ENCODE measurements at places on chromosomes 7 and 10.

DNA sequence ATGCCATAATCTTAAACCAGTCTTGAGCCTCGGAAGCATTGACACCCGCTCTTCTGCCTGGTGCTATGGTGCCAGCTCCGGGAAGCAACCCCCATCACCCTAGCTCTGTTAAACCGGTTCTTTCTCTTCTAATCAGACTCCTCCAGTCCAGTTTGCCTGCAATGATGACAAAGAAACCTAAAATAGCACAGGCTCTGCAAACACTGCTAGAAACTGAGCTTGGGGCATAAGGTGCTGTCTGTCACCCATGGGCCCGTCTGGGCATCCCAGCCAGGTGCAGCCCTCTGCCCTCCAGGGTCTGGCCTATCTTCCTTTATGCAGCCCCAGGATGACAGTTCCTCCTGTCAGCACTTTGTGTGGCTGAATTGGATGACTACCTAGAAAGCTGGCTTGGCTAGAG is 14.2 kb upstream of the CAMK2G start:
- DNase-seq = no peak

DNA sequence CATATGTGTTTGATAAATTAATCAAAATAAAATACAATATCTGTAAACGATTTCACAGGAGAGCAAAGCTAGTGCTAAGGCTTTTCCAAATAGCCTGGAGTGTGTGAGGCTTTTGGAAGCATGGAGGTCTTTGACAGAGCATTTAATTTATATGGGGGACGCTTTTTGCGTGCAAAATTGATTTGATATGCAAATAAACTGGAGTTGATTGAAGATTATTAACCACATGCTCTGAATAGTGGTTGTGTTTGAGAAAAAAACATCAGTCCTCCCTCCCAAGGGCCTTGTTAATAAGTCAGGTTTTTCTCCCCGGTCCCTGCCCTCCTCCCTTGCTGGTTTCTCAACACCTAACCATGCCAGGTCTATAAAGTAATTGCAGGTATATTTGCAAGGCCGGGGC is 85.1 kb upstream of the FGFR2 start:
- no peak for DNase-seq

- DNase-seq = no peak
These were observed 35.2 kb downstream of the PRSS2 start for GRCh38 chr7:142806022-142806356.

DNA sequence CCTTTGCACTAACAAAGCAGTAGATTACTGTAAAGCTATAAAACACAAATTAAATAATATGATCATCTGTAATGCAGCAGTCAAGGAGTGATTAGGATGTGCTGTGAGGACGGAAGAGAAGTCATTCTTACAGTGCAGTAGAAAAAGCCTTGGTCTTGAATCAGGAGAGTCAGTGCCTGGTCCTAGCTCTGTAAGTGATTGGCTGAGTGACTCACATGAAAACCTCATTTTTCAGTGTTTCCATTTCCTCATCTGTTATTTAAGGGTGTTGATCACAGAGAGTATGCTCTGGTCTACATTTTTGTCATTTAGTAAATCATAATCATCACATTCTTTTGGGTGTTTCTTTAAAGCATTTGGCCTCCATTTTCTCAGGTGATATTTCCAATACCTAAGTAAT is 717.8 kb downstream of the LRMDA start:
- DNase-seq = no peak

GRCh38 chr7:138417078-138417700 is 42.9 kb upstream of the TRIM24 start:
- DNase-seq = no peak

DNA sequence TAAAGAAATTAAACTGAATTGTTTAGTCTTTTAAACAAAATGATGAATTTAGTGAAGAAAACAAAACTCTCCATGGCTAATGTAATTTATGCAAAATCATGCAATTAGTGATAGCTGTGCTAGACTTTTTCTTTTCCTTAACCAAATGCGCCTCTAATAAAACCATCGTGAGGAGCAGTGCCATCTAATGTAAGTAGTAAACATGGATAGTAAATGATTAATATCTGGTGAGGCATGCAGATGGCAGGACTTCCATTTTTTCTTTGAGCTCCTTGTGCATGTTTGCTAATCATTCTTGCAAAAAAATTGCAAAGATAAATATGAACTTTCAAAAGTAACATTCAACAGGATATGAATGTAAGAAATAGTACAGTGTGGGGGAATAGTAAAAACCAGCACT is 2.3 kb downstream of the INSYN2A start:
- DNase-seq = no peak

DNA sequence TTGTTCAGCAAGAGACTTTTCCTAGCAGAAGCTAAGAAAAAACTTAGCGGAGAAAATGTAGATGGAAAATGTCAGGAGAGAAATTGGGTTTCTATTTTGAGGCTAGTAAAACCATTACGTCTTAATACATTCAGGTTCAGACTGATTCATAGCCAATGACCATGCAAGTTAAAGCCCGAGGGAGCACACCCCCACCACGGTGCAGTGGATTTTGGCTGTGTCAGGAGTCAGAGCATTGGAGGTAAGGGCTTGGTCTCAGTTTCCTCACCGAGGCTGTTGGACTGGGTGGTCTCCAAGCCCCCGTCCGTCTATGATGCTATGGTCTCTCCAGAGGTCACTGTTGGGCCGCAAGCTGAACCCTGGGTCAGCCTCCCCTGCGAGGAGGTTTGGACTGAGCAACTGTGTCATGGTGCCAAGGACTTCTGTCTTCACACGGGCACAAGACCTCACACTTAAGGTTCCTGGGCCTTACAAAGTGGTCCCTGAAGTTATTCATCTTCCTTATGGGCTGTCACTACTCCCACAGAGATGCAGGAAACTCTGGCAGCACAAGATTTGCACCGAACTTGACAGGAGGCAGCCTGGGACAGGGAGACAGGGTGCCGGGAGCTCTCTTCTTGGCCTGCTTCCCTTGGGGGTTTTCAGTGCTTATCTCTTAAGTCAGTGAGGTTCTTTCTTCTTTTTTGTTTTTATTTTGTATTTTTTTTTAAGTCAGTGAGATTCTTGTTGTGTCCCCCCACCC is 186.8 kb downstream of the PHTF2 start:
- DNase-seq = no peak

GRCh38 chr7:139047970-139048369 is 12.1 kb upstream of the ZC3HAV1L start:
- DNase-seq = no peak

DNA sequence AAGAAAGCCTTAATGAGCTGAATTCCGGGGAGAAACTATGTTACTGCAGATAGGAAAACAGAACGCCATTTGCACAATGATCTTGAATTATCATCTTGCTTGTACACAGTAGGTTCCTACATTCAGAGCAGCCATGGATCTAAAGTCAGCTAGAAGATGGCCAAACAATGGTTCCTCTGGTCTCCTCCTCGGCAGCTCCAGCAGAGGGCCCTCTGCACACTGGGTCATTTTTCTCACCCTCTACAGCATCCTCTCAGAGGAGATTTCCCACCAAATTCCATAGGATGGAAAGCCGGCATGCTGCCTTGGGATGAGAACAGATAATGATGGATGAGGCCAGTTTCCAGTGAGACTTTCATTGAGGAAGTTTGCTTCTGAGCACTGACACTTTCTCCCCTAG is 308.5 kb upstream of the NFE2L3 start:
- no peak for DNase-seq

DNA sequence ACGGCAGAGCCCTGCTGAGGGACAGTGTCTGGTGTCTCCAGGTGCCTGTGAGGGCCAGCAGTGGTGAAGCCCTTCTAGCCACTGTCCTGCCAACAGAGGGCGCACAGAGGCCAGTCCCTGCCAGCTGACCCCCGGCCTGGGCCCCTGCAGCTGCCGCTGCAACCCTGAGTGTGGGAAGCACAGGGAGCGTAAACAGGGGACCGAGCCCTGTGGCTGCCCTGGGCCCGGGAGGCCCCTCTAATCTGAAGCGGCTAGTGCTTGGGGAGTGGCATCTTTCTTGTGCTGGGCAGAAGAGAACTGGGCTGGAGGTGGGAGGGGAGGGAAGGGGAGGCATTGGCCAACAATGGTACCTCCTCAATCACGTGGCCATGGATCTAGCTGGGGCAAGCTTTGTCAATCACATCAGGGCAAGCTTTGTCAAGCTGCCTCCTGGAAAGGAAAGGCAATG is 34.6 kb downstream of the TRIM8 start:
- DNase-seq = peak; percentile 72

- DNase-seq = no peak
These were observed 213.2 kb upstream of the RHOBTB1 start for GRCh38 chr10:61157182-61157581.

- no peak for DNase-seq
These were observed 166.4 kb downstream of the MAD1L1 start for GRCh38 chr7:2066251-2066919.

Measured in left ventricle myocardium inferior (tissue), 1 donor.